ENCODE measurements at places on chromosomes 16 and 17.

GRCh38 chr16:17827313-17827712, 356.6 kb upstream of the XYLT1 start:
- no peak for DNase-seq

GRCh38 chr17:72520665-72521303, 400.0 kb downstream of the SOX9 start:
- DNase-seq = no peak

- DNase-seq = no peak
Observed at GRCh38 chr17:43549496-43549895, 3.4 kb upstream of the ETV4 start.

GRCh38 chr16:87584271-87584670, 18.0 kb upstream of the JPH3 start:
- DNase-seq = peak; percentile 72

- no peak for DNase-seq
Observed at GRCh38 chr16:1288813-1289476, 20.5 kb upstream of the UBE2I start.

DNA sequence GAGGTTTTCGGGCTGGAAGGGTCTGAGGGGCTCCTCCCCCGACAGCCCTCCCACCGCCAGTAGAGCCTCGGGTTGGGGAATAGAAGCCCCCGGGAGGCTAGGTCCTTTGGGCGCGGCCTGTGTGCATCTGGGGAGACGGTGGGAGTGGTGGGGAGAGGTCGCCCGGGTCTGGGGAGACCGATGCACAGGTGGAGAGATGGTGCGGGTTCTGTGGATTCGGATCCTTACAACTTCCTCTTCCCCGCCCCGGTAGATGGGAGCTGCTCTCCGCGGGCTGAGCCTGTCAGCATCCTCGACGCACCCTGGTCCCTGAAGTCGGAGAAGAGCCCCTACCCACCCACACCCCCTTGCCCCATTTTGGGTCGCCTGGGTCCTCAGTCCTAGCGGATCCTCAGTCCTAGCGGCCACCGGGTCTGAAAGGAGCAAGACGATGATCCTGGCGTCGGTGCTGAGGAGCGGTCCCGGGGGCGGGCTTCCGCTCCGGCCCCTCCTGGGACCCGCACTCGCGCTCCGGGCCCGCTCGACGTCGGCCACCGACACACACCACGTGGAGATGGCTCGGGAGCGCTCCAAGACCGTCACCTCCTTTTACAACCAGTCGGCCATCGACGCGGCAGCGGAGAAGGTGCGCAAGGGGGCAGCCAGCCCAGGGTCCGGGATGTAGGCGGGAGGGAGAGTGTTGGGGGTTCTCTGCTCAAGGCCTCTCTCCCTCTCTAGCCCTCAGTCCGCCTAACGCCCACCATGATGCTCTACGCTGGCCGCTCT, 790 bp downstream of the BCKDK start:
- DNase-seq = no peak

DNA sequence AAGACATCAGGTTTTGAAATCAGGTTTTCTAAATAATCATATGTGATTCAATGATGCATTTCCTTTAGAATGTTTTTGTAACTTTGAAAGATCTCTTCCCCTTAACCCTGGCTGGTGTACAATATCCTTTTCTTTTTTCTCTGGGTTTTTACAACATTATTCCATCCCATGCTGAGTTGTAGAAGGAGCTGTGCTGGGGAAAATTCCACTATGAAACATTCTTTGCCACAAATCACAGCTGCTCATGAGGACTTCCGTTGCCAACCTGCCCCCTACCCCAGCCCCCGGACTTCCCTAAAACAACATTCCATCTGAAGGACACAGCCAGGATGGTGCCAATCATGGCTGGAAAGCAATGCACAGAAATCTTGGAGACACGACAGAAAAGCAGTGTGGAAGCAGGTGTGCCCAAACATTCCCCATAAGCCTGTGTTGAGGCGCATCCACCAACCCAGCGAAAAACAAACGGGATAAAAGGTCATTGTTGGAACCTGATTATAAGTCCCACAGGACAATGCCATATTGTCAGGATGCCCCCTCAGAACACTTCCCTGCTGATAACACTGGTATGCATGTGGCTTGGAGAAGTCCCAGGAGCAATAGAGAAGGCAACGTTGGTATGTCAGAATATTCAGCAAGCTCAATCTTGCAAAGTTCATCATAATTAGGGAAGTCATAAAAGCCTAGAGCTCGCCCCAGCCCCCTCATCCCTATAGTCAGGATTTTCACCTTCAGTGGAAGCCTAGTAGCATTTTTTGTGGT, 475.0 kb downstream of the HS3ST3B1 start:
- peak; percentile 27 for DNase-seq

- DNase-seq = no peak
Observed at GRCh38 chr16:68662035-68662434, 16.9 kb downstream of the CDH3 start.

- peak; percentile 82 for DNase-seq
Observed at GRCh38 chr17:28717578-28718332, at the start of gene RAB34. TSS of gene RAB34 (minus strand) at chr17:28717868. CDS start at chr17:28717266, 602 bp downstream.

- DNase-seq = no peak
Observed at GRCh38 chr16:5001571-5001970, 32.2 kb downstream of the NAGPA start.
